ENCODE measurements at places on chromosomes 16 and 17. TPM values are rescaled to one million over a fixed set of nuclear protein-coding genes. Genes with fewer than 3 reads are reported as not detected.

The NRN1L gene
- total RNA-seq = not detected

The MYL11 gene
- not detected for total RNA-seq

The SPATA2L gene
- total RNA-seq = 11.7 TPM

The FGF11 gene
- 1.1 TPM for total RNA-seq

The ANKFY1 gene
- total RNA-seq = 39.3 TPM

The AHSP gene
- total RNA-seq = not detected

The LPO gene
- total RNA-seq = not detected

The ZSCAN10 gene
- total RNA-seq = not detected

The TBC1D3H gene
- not detected for total RNA-seq

The TBC1D3B gene
- total RNA-seq = 0.62 TPM

The TBC1D3I gene
- total RNA-seq = not detected

The ZFP3 gene
- total RNA-seq = 2.2 TPM
